Stimulated activated CD4-positive, alpha-beta T cell treated with anti-CD3 and anti-CD28 coated beads, Interleukin-1b, Interleukin-23, amount 100 ng/mL, for 1 hour (primary cell): ENCODE measurements at places on chromosomes 5 and 9.

- no peak for DNase-seq
These were observed 17.6 kb downstream of the TNFAIP8 start for GRCh38 chr5:119373449-119373858.

DNA sequence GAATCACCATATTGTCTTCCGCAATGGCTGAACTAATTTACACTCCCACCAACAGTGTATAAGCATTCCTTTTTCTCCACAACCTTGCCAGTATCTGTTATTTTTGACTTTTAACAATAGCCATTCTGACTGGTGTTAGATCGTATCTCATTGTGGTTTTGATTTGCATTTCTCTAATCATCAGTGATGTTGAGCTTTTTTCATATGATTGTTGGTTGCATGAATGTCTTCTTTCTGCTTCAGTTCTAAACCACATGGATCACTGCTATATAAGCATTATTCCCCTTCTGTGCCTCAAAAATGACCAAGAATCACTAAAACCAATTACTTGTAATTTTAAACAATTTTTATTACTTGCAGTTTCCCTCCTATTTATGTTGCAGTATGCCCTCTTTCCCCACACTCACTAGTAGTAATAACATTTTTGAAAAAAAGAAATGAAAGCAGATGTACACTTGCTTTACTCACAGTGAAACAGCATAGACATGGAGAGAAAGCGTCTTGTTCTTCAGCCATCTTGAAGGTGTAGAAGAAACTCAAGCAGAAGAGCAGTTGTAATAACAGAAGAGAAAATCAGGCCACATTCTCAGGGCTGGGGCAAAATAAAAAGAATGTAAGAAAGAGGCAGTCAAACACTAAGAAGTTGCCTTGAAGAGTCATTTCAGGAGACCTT lies 4.5 kb upstream of the TMEM252 start:
- no peak for DNase-seq

DNA sequence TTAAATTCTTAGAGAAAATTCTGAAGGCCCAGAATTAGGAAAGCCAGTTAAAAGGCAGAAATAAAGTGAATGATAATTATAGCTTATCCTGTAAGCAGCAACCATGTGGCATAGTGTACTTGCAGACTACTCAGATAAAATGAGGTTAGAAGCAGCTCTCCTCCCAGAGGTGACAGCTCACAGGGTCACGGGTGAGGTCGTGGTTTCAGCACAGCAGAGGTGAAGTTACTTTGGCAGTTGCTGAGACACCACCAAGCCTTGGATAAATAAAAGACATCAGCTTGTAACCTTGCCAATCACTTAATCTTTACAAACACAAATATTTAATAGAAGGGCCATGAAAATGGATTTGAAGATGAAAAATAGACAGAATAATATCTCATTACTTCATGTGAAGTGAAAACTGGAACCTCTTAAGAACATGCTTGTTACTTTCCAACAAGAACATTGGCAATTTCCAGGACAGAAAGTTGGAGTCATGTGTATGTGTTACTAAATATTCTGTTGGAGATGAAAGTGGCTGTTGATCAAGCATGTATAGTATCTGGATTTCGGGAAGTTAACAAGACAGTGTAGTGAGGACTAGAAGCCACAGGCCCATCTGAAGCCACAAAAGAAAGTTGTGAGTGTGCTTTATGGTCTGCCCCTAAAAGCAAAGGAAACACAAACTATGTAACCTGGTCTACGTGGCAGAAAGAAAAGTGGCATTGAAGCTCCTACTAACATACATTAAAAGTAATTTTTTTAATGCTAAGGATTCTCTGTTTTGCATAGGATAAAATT lies 134.4 kb downstream of the ERCC6L2 start:
- no peak for DNase-seq

GRCh38 chr5:31007672-31008071 lies 185.8 kb upstream of the CDH6 start:
- no peak for DNase-seq

GRCh38 chr5:1318659-1319251 lies 23.9 kb upstream of the TERT start:
- no peak for DNase-seq

GRCh38 chr9:100720922-100721321 lies 143.0 kb downstream of the CAVIN4 start:
- DNase-seq = no peak

DNA sequence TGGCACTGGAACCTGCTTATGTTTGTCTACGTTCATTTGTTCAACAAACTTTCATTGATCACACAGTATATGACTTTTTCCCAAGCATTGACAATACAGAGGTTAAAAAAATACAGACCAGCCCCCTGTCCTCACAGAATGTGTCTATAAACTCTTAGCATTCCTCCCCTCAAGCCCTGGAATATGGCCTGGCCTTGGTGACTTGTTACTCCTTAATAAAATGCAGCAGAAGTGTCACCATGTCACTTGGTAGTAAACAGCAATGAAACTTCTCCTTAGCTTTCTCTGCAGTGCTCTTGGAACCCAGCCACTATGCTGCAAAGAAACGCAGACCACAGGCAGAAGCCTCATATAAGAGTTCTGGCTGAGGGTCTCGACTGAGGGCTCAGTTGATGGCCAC lies 19.1 kb upstream of the SLC1A3 start:
- DNase-seq = no peak

DNA sequence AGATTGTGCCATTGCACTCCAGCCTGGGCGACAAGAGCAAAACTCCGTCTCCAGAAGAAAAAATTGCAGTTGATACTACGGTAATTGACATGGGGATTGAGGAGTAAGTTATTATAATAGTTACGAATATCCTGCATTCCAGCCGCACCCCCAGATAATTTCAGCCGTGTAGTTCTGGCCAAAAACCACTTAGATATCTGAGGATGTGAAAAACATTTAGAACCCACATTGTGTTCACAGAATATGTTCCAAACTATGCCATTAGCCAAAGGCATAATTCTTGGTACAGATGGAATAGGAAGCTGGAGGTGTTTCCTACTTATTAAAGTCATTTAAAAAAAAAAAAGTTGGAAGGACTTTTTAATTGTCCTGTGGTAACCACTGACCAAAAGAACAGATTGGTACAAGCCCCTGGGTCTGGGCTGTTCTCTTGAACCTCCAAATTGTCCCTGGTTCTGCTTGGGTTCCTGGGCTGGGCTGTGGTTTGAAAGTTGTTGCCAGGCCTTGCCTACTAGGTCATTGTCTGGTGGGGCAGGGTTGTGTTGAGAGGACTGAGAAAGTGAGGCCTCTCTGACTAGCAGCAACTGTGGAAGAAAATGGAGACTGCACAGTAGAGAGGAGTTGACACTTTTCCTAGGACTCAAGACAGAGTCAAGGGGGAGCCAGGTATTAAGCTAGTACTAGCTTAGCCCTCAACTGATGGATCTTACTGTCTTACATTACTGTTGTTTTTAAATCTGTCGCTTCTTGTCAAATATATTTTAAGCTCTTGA lies 198.8 kb downstream of the NR3C1 start:
- no peak for DNase-seq

GRCh38 chr5:26339576-26339975 lies 698.8 kb downstream of the CDH9 start:
- no peak for DNase-seq

DNA sequence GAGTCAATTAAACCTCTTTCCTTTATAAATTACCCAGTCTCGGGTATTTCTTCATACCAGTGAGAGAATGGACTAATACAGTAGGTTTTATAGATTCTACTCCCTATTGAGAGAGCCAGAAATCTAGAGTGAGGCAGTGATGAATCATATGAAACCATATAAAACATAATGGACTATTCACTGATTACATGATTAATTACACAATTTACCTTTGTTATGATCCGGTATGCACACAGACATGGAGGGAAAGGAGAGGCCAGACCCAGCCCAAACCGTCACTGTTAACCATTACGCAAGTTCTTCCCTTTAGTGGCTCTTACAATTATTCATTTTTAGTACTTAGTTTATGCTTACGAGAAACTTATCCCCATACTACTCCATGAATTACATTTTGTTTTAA lies 205.0 kb downstream of the DNAH5 start:
- DNase-seq = no peak

- no peak for DNase-seq
These were observed 28.6 kb upstream of the TNC start for GRCh38 chr9:115146581-115147021.

DNA sequence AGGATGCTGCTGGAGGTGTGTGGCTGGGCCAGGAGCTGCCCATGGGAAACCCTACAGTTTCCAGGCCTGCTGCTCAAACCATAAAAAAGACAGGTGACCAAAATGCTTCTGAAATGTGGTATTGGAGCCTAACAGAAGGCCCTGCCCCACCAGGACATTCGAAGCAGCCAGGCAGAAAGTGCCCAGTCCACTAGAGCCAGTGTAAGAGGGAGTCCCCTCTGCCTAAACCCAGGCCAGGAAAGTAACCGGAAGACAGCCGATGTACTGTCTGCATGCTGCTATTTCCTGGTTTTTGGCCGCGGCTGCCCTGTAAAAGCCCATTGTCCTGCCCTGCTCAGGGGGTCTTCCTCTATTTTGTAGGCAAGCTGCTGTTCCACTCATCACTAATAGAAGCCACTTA lies 150.7 kb upstream of the IRX2 start:
- DNase-seq = no peak

GRCh38 chr9:13900449-13900848 lies 413.5 kb downstream of the NFIB start:
- no peak for DNase-seq

- no peak for DNase-seq
These were observed 104.1 kb downstream of the MTREX start for GRCh38 chr5:55411876-55412275.

- DNase-seq = no peak
These were observed 79.9 kb upstream of the ANKRD55 start for GRCh38 chr5:56313004-56313531.

- no peak for DNase-seq
These were observed 23.8 kb downstream of the SH3RF2 start for GRCh38 chr5:145960166-145960565.

GRCh38 chr9:134385915-134386314 lies 59.7 kb downstream of the RXRA start:
- no peak for DNase-seq
